ENCODE measurements at places on chromosomes 6 and 20.

DNA sequence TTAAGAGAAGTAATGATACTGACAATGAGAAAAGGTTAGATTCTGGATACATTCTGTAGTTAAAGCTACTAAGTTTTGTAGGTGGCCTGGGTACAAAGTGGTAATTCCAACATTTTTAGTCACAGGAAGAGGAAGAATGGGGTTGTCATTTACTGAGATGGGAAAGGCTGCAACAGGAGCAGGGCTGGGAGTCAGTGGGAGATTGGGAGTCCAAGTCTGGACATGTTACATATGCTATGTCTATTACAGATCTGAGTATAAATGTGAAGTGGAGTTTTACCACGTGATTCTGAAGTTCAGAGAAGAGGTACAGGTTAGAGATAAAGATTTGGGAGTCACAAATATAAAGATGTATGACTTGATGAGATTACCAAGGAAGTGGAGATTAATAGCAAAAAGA lies 116.2 kb downstream of the RWDD2A start:
- DNase-seq: no peak

DNA sequence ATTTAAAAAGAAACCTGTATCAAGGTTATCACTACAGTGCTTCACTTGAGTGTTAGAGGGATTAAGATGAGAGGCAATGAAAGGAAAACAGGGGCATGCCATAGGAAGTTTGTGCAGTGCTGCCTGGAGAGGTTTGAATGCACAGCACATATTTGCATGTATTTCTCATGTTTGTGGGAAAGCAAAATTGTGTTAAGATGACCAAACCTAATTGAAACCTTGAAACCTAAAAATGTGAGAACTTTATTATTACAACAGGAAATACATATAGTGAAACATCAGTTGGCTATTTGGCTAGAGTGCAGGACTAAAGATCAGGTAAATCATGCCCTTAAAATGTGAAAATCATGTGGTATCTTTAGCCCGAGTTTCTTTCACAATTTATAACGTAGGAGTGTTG lies 8.5 kb upstream of the TBXT start:
- no peak for DNase-seq

GRCh38 chr6:125746019-125746414 lies 3.4 kb upstream of the HEY2 start:
- DNase-seq: no peak

DNA sequence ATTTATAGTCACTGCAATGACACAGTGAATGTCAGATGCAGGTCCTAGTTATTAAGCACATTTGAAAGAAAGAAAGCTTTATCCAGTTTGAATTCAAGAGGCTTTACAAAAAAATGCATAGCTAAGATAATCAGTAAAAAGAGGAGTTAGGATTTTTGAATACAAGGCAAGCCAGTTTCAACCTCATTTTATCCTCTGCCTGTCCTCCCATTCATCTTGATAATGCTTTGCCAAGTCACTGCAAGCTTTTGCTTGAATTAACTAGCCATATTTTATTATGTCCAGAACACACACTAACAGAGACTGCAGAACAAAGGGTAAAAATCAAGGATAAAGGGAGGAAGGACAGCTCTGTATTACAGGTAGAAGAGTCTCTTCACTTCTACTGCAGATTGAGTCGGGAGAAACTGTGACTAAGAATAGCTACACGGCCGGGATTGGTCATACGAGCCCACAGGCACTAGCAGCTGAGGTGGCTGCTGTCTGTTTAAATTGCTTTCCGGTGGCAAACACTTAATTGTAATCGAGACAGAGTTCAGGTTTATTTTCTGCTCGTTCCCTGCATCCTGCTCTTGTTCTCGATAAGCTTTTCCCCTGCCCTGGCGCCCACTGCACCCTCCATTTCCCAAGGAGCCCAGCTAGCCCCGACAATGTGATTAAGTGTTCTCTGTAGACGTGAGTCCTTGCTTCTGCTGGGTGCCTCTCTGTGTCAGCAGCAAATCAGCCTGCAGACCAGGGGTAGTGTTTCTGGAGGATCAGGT lies 30.5 kb upstream of the AKAP12 start:
- no peak for DNase-seq

GRCh38 chr6:70246118-70246517 lies 56.8 kb downstream of the COL9A1 start:
- no peak for DNase-seq

DNA sequence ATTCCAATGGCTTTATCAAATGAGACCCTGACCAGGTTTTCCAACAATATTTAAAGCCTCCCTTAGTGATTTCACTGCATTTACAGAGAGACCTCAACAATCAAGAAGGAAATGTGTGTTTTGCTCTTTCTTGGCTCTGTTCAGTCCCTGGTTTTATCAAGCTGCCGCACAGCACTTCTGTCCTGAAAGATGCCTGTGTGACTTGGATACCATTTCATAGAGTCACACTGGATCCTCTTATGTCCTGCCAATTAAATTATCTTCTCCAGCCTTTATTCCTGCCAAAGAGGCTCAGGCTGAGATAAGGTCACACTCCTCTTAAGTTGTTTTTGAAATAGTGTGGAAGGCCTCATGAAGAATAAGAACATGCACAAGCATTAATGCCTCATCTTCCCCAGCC lies 197.0 kb upstream of the RNF217 start:
- DNase-seq: no peak

GRCh38 chr20:496126-496696 lies 33.9 kb upstream of the TBC1D20 start:
- DNase-seq: no peak

- DNase-seq: no peak
Measured at GRCh38 chr20:7765221-7765620, 175.0 kb downstream of the HAO1 start.

DNA sequence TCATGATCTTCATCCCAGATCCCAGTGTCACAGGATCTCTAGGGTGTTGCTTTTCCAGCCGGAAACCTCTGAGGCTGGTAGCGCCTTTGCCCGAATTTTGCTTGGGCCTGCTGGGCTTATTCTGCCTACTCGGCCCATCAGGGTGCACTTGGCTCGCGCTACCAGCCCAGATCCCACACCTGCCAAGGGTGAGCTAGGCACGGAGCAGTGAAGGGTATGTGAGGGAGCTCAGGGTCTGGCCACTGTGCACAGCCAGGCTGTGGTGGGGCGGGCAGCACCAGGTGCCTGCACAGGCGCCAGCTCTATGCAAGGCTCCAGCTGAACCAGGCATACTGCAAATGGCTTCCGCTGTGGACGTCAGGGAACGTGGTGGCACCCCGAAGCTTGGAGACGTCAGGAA lies 693.4 kb upstream of the FLRT3 start:
- DNase-seq: no peak

DNA sequence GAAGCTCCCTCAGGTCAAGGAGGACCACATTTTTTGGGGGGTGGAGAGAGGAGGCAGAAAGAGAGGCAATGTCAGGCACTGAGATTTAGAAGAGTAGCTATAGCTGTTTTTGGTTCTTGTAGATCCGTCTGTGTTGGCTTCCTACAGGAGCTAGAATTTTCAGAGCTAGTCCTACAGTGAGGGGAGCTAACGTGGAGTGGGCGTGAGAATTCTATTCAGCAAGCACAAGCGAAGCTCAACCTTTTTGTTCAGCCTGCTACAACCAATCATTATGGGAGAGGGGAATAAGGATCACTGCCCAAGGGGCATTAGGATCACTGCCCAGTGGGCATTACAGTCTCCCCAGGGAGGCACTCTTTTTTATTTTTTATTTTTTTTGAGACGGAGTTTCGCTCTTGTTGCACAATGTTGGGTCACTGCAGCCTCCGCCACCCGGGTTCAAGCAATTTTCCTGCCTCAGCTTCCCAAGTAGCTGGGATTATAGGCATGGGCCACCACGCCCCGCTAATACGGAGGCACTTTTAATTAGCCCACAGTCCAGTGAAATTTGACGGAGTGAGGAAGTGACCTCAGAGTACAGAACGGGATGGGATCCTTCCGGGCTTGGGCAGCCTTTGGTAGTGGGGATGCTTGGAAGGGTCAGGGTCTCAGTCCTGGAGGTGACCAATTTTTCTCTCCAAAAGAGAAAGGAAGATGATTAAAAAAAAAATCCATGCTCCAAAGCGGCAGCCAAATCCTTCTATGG lies 1.1 kb upstream of the PANK2 start:
- DNase-seq: no peak

- no peak for DNase-seq
Measured at GRCh38 chr6:96649926-96650325, 87.0 kb downstream of the FHL5 start.

GRCh38 chr20:29873946-29874345 lies 1383.5 kb upstream of the DEFB115 start:
- no peak for DNase-seq

DNA sequence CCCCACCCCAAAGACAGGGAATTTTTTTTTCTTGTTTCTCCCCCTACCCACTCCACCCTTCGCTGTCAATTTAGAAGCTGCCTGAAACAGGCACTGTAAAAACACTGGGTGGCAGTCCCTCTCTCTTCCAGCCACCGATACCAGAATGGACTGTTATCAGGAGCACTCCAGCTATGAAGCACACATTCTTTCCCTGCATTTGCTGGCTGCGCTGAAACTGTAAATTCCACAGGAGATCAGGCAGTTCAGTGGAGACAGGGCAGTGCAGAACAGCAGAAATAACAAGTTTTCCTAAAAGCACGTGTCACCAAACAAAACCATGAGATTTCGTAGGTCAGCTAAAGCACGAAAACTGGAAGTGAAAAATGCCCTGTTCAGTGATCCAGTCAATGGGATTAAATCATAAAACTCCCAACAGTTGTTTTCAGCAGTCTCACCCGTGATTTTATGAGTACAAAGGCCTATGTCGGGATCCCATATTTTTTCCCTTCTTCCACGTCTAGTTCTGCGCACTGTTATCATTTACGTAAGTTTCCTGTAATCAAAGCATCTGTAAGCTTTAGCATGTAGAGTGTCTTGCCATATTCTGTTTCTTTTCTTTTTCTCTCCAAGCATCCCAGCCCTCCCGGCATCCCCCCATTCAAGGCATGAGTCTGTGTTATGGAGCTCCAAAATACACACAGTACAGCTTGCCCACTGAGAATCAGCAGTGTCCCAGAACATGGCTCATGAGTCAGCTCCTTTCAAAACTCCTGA lies 359.9 kb upstream of the EPHA7 start:
- DNase-seq: no peak

- DNase-seq: no peak
Measured at GRCh38 chr6:36349240-36349639, 12.6 kb upstream of the BNIP5 start.

- DNase-seq: no peak
Measured at GRCh38 chr20:13205425-13205824, 15.6 kb upstream of the ISM1 start.

GRCh38 chr6:34970957-34971356 lies 81.9 kb downstream of the ANKS1A start:
- no peak for DNase-seq

DNA sequence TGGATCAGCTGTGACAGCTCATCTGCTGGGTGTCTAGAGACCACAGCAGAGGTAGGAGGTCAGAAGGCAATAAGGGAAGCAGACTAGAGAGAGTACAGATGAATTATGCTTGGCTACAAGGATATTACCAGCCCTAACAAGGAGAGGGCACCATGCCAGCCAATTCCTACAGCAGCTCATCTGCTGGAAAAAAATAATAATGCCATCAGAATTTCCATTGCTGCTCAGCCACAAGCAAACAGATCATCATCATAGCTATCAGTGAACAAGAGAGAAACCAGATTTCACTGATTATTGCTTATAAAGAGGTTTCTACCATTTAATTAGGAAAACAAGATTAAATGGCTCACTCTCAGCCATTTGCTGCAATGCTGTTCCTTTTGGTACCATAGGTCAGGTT lies 66.5 kb downstream of the PSMG4 start:
- DNase-seq: no peak

- no peak for DNase-seq
Measured at GRCh38 chr6:887583-888235, 194.8 kb upstream of the EXOC2 start.

DNA sequence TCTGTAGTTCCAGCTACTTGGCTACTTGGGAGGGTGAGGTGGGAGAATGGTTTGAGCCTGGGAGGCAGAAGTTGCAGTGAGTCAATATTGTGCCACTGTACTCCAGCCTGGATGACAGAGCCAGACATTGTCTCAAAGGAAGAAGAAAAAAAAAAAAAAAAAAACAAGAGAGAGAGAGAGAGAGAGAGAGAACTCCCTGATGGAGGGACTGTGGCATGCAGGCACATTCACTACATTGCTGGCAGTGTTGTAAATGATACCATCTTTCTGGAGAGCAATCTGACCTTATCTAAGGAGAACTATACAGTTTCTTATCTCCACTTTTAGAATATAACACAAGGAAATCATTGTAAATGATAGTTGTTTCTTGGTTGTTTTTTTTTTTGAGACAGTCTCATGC lies 85.1 kb downstream of the MDN1 start:
- no peak for DNase-seq

DNA sequence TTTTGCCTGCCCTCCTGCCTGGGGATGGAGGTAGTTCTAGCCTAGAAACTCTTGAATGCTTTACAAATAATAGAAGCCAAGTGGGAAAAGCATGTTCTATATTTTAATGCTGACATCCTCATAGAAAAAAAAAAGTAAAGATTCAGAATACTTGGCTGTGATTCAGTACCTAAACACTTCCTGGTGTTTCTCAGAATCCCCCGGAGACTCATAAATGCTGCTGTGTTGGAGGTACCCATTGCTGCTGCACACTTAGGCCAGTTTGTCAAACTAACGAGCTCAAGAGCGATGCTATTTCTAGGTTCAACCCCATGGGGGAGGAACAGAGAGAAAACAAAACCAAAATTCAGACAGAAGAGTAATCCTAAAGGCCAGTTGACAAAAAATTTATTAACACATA lies 38.8 kb upstream of the ZFP64 start:
- DNase-seq: no peak

DNA sequence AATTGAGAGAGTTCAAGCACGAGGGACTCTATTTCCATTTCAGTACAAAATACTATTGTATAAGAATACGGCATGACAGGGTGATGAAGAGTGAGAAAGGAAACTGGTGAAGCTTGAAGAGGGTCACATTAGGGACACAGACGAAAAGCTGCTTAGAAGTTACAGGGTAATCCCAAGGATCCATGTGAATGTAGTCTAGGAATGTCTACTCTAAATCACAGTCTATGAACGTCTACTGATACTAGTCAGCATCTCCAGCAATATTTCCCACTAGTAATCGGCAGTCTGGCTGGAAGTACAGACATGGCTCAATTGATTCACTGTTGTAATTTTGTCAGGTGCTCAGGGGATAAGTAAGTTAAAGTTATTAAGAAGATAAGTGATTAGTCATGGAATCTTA lies 156.4 kb downstream of the ASCC3 start:
- DNase-seq: no peak

DNA sequence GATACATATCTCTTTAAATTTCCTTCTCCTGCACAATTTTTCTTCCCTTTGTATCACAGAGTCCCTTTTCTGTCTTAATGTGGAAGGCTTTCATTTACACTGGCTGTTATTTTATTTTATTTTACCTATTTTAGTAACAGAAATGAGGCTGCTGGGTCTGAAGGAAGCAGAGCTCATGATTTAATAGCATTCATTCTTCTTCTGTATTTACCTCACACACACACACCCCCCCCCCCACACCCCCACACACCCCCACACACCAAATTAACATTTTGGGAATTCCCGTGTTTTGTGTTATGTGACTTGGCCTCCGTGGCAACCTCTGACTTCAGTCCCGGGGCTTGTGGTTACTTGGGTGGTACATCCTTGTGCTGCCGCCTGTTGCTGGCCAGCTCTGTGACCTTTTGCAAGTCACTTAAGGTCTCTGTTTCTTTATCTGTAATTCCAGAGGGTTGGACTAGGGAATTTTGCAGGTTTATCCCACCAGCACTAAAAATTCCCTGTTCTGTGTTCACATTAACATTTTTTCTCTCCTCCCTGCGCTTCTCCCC lies 108.8 kb downstream of the TIAM2 start:
- no peak for DNase-seq

All from stimulated activated CD4-positive, alpha-beta T cell treated with anti-CD3 and anti-CD28 coated beads, Interleukin-1b, Interleukin-23, amount 100 ng/mL, for 1 hour (primary cell).